ENCODE measurements at places on chromosomes 13 and 19.
A peak's percentile ranks its signal among the peaks of the same experiment; 100 is the strongest.

GRCh38 chr19:35260694-35261304 is 8.0 kb upstream of the USF2 start:
- DNase-seq, result peak; percentile 58

GRCh38 chr13:97279913-97280312 is 57.8 kb downstream of the MBNL2 start:
- no peak for DNase-seq

DNA sequence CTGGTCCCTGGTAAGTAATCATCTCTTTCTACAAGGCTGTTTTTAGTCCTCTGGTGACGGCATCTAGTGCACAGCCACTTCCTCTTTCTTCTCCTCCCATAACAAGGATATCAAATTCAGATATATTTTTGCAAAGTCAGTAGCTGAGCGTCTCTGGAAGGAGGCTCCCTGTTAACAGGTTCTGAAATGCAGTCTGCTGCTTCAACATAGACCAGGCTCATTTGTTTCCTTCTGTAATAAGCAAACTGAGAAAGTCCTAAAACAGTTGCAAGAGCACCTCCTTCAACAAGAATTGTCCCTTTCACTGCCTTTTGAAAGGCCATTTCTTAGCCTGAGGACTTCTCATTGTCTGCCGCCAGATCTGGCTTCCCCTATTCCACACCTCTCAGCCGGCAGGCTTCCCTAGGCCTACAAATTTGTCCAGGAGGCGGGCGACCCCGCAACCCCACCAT is 7.4 kb upstream of the ZSCAN5A start:
- DNase-seq, result no peak

DNA sequence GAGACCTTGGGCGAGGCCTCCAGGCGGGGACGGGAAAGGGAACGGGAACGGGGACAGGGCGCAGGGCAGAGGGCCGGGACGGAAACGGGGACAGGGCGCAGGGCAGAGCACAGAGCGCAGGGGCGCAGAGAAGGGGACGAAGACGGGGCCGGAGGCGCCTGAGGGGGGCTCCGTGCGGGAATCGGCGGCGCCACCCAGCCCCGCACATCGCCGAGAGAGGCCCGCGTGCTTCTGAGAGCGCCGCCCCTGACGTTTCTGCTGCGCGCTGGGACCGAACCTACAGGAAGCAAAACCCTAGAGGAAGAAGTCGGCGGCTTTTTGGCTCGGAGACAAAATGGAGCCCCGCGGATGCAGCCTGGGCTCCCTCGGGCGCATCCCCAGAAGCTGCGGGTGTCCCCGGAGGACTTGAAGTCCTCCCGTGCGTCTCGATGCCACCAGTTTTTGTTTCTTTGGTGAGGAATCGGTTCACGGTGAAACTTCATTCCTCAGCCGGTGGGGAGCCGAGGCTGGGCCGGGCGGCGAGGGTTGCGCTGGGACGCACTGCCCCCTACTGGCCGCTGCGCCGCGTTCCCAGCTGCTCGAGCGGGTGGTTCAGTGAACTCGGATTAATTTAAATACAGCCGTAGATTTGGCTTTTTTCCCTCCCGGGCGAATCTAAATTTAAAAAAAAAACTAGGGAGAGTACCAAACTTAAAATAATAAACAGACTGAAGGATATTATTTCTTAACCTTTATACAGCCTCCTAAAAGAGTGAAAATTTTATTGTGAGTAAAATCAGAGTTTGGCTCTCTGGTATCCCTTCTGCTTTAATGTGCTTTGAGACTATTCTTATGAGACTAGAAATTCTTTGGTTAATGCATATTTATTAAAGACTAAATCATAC is 350.0 kb upstream of the ARGLU1 start:
- peak; percentile 60 for DNase-seq

GRCh38 chr13:24182703-24183081 is 22.2 kb downstream of the SPATA13 start:
- DNase-seq, result no peak

GRCh38 chr13:44873461-44873860 is 115.8 kb downstream of the NUFIP1 start:
- DNase-seq, result no peak

DNA sequence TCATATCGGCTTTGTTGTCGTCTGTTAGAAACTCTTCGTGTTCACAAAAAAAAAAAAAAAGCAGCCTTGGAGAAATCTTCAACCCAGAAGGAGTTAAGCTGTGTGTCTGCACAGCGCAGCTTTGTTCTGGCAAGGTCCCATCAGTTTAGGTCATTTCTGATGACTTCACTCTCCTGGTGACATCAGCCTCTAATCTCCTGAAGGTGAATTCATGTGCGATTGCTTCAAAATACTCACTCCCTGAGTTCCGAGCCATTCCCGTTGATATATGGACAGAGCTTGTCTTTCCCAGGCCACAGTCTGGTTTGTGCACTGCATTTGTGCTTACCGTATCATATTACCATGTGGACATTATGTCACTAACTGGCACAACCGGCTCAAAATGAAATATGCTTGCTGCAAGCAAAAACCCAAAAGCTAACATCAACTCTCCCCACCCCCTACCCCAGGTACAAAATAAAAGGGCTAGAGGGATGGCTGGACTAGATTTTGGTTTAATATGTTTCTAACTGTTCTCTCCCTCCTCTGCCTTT is 342.4 kb downstream of the KCNRG start:
- no peak for DNase-seq

DNA sequence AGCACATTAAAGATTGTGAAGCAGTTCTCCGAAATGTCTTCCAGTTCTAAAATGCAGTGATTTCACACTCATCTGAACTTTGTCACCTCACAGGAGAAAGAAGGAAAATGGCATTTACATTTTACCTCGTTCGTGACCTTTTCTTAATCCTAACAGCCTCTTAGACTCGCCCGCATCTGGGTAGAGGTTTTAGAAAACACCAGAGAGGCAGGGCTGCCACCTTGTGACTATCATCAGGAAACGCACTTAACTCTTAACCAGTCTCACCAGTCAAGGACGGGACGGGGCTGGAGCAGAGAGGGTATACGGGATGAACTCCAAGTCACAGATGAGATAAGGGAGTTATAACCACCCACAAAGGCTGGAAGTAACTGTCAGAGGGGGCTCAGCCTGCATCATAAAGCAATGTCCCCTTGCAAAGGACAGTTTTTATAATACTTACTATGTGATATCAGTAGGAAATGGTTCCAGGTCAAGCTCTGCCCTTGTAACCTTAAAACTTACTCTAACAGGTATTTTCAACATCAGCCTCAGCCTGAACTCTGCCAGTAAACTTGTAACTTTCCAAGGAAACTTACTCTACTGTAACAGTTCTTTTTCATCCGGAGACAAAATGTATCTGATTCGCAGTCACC is 8.6 kb upstream of the CEACAM6 start:
- no peak for DNase-seq

DNA sequence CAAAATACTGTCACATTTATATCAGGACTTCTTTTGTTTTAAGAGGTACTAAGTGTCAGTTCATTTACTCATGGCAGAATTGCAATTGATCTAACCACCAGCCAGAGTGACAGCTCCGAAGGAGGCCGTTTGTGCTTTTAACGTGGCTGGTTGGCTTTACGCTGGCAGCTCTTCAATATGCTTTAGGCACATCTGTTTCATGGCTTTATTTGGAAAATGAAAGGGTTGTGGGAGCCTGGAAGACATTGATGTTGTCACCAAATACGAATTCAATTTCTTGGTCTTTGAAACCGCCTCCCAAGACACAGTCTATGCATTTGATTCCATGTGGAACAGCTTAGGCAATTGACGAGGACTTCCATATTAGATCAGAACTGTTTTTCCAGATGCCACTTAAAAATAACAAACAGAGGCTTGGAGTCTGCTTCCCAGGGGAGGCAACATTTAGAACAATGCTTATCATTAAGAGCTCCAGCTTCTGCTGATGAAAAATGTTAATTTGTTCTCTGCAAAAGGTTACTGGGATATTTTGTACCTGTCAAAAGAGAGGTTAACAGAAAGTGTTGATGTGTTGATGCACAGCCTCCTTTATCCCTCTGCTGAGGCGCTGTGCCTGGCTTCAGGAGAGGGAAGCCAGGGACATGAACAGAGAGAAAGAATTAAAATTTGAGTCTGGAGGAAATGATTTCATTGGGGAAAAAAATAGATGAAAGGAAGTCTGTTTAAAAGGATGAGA is 64.0 kb upstream of the TNFRSF19 start:
- DNase-seq, result no peak

- DNase-seq, result no peak
Measured at GRCh38 chr19:47726467-47726866, 13.2 kb downstream of the EHD2 start.

GRCh38 chr13:51000571-51001260 is 91.1 kb downstream of the RNASEH2B start:
- peak; percentile 66 for DNase-seq

DNA sequence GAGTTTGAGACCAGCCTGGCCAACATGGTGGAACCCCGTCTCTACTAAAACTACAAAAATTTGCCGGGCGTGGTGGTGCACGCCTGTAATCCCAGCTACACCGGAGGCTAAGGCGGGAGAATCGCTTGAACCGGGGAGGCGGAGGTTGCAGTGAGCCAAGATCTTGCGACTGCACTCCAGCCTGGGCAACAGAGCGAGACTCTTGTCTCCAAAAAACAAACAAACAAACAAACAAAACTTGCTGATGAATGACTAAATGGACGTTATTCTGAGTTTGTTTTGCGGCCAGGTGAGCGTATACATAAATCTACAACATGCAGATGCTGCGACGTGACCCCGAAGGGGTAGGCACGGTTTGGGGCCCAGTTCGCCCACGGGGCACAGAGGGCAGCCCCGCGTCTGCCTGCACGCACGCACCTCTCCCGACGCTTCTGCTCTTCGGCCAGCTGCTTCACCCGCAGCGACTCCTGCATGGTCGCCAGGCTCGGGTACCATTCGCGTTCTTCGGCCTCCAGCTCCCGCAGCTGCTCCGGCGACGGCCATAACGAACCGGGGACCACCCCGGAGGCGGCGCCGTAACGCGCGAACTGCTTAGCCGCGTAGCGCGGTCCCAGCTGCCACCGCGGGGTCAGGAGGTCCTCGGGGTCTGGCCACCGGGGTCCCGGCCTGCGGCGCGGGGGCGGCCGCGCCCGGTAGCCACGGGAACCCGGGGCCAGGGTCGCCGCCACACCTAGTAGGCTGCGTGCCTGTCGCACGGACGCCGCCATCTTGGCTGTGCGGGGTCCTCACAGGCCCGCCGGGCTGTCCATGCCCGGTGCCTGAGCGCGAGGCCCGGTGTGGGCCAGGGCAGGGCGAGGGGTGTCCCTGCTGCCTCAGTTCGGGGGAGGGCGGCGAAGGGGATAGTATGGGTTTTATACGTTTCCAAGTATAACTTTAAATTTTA is at the start of gene GADD45GIP1:
GADD45GIP1 (minus strand) TSS at position 778 of the 943 bp plus-strand sequence; CDS start at position 767, 11 bp downstream.
- peak; percentile 83 for DNase-seq

- DNase-seq, result no peak
Measured at GRCh38 chr19:38993271-38993670, 17.7 kb upstream of the FBXO17 start.

GRCh38 chr13:46114613-46115012 is 9.8 kb upstream of the CPB2 start:
- no peak for DNase-seq

DNA sequence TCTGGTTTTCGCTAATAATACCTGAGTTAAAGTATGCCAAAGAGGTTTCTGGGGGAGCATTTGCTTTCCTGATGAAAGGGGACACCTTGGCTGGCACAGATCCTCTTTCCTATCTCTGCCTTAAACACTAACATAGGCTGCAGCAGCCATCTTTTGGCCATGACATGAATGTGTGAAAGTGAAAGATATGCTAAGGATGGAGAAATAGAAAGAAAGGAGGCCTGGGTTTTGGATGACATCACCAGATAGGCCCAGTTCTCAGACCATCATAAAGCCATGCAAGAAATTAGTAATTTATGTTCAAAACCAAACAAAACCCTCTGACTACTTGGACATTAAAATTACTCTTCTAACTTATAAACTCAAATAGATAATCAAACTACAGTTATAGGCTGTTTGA is 279.7 kb downstream of the COG6 start:
- DNase-seq, result no peak

DNA sequence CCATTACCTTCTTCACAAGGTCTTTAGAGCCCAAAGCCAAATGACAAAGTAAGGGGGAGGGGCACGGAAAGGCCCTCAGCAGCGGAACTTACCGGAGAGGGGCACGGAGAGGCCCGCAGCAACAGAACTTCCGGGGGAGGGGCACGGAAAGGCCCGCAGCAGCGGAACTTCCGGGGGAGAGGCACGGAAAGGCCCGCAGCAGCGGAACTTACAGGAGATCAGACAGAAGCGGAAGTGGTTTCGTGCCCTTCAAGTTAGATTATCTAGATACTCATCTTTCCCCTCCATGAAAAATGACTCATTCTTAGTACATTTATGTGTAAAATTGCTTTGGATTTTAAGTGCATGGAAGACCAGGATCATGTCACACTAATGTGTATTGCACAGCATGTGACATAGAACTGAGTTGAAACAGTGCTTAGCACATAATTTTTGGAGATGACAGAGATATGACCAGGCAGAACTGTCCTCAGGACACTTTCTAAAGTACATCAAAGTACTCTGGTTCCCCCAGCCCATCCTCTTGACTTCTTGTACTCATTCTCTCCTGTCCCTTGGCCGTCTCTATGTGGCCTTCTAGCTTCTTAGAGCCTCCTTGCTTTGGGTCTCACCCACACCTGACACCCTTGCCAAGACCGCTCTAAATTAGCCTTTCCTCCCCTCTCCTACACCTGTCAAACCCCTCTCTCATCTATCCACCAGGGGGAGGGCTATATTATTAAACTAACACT is 25.7 kb upstream of the TPTE2 start:
- no peak for DNase-seq

- no peak for DNase-seq
Measured at GRCh38 chr19:35029737-35030256, 473 bp upstream of the SCN1B start.

DNA sequence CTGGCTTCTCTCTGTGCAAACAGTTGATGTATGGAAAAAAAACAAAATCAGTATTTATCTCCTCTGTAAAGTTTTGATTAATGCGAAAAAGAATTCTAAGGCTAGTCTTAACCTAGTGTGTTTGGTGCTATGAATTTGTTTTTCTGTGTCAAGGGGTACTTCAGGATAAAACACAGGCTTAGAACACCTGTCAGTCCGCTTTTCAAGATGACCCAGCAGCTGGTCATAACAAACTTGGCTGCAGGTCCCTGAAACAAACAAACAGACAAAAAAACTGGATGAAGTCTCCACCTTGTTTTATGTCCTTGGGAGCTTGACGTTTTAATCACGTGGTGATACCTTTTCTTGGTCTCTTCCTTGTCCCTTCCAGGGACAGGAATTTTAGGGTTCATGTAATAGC is 689.3 kb downstream of the UQCRFS1 start:
- DNase-seq, result no peak

GRCh38 chr13:105389373-105389772 is 1146.1 kb downstream of the EFNB2 start:
- DNase-seq, result no peak

DNA sequence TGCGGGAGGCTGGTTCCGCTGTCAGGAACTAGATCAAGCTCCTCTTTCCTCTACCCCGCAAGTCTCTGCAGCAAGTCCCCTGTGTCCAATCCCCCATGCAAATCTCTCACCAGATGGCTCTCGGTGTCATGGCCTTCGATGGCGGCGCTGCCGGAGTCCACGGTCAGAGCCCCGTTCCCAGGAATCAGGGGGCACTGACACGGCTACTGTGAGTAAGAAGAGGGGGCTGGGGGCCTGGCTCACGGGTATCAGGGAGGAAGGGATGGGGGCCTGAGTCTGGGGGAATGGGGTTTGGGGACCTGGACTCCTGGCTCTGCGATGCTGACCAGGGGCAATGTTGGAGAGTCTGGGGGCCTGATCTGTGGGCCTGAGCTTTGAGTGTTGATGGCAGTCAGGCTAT is 4.0 kb downstream of the SCAF1 start:
- no peak for DNase-seq
